ENCODE measurements at places on chromosomes 3 and 15.

- no peak for DNase-seq
These were observed 40.6 kb downstream of the SLC9C1 start for GRCh38 chr3:112253301-112253971.

DNA sequence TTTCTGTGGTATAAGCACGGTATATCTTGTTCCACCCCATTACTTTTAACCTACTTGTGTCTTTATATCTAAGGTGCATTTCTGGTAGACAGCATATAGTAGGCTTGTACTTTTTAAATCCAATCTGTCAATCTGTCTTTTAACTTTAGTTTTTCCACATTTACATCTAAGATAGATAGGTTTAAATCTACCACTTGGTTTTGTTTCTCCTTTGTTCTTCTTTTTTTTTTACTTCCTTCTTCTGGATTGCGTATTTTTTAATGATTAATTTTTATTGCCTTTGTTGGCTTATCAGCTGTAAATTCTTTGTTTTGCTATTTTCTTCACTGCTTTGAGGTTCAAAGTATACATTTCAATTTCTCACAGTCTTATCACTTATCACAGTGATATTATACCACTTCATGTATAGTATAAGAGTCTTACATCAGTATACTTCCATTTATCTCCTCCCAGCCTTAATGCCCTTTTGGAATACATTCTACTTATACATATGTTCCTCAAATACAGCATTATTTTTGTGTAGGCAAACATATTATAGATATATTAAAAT, 31.0 kb downstream of the IQCB1 start:
- DNase-seq, result no peak

DNA sequence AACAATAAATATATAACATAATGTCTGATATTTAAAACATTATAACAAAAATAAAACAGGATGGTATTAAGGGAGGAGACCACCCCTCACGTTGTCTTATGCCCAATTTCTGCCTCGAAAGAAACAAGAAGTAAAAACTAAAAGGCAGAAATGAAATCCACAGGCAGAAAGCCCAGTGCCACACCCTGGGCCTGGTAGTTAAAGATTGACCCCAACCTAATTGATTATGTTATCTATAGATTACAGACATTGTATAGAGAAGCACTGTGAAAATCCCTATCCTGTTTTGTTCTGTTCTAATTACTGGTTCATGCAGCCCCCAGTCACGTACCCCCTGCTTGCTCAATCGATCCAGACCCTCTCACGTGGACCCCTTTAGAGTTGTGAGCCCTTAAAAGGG, 22.3 kb upstream of the ACP3 start:
- DNase-seq, result no peak

DNA sequence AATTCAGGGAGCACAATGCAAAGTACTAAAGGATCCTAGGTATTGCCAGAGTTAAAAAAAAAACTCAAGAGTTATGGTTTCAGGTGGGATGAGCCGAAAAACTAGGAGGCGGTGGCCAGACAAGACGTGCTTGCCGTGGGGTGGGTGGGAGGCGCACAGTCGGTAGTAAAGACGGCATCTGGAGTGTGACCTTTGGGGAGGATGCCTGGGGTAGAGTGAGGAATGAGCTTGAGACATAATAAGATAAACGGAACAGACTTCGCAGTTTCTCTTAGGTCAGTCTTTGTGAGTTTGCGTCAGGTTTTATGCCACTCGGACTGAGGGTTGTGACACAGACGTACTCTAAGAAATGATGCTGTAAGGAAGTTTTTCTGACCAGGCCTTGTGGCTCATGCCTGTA, 139.6 kb downstream of the LRRK1 start:
- DNase-seq, result no peak

DNA sequence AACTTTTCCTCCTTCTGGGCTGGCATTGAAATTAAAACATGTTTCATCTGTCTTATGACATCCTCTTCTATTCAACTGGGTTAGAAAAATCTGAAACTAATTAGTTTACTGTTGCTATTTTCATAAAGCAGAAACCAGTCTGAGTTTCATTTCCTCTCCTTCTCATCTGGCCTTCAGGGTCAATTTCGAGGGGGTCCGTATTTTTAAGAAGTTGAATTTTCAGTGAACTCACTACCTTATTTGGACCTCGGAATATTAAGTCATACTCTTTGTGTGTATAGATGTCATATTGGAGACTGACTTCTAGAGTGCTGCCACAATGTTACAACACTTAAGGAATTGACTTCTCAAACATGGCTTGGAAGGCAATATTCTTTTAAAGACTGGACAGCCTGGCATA, 485.9 kb downstream of the SQOR start:
- DNase-seq, result no peak

DNA sequence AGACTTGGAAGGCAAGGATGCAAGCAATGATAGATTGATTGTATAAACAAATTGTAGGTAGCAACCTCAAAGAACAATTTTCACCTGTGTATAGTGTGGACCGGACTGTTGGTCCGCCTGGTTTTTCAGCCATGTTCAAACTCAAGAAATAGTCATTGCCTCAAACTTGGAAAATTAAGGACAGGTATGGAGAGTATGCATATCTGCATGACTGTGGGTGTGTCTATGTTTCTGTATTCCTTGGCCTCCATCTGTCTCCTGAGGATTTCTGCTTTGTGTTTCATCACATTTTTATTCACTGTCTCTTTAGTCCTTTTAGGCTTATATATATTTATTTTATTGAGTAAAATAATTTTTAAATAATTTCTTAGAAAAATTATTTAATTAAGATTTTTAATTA, 53.9 kb upstream of the RASA2 start:
- no peak for DNase-seq

GRCh38 chr15:39896101-39896500, 24.0 kb downstream of the GPR176 start:
- no peak for DNase-seq

DNA sequence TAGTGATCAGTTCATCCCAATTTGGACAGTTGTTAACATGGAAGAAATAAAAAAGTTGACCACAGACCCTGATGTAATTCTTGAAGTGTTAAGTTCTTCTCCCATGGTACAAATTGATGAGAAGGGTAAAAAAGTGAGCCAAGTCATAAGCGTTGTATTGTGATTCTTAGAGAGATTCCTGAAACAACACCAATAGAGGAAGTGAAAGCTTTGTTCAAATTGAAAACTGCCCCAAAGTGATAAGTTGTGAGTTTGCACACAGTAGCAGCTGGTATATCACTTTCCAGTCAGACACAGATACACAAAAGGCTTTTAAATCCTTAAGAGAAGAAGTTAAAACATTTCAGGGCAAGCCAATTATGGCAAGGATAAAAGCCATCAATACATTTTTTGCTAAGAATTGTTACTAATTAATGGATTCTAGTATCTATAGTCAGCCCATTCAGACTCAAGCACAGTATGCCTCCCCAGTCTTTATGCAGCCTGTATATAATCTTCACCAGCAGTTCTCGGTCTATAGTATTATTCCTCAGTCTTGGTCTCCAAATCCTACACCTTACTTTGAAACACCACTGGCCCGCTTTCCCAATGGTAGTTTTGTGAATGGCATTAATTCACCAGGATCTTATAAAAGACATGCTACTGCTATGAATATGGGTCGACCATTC, 38.2 kb downstream of the CDIN1 start:
- no peak for DNase-seq

DNA sequence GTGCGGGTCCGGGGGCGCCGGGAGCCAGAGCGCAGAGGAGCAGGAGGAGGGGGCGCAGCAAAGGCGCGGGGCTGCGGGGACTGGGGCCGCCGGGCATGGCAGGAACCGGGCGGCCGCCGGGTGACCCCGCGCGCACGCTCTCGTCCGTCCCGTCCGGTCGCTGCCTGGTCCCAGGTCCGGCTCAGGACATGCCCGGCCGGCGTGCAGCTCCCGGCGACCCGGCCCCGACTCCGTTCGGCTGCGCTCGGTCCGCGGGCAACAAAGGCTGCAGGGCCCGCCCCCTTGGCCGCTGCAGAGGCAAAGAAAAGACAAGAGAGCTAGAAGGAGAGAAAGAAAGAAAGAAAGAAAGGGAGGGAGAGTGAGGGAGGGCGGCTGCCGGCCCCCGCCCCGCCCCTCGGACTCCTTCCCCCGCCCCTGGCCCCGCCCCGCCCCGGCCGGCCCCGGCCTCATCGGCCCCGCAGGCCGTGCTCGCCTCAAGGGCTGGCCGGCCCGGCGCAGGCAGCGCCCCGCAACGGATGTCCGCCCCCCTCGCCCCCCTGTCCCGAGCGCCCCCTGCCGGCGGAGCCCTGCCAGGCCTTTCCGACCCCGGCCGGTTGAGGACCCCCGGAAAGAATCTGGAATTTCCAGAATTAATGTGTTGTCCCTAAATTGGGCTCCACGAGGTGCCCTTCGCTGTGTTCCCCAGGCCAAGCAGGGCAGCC, at the start of gene ADAMTS7:
ADAMTS7 (minus strand) TSS at position 341 of the 701 bp plus-strand sequence; CDS start at position 97, 244 bp downstream.
- DNase-seq, result peak; percentile 13

DNA sequence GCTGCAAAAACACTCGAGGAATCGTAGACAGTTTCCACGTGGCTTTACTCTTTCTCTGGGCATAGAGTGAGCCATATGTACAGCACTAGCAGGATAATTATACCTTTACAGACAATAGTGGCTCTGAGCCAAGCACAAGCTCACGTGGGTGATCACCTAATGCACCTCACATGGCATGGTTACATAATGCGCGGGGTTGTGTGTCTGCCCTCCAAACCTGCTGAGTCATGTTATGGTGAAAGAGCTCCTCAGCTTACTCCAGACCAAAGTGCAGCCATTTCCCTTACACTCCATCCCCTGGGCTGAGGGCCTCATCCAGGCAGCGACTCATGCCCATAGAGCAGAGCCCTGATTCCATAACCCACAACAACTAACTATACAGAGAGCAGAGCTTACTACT, 1458.4 kb upstream of the CADM2 start:
- DNase-seq, result no peak

DNA sequence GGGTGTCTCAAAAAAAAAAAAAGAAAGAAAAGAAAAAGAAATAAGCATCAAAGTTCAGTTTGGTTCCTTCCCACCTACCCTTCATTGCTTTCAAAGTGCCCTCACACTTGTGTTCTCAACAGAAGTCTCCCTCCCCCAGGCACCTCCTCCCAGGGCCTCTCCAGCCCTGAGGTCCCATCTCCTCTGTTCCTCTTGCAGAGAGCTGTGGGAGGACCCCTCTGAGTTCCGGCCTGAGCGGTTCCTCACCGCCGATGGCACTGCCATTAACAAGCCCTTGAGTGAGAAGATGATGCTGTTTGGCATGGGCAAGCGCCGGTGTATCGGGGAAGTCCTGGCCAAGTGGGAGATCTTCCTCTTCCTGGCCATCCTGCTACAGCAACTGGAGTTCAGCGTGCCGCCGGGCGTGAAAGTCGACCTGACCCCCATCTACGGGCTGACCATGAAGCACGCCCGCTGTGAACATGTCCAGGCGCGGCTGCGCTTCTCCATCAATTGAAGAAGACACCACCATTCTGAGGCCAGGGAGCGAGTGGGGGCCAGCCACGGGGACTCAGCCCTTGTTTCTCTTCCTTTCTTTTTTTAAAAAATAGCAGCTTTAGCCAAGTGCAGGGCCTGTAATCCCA, 6.1 kb downstream of the CYP1A2 start:
- no peak for DNase-seq

- DNase-seq, result no peak
These were observed 244.6 kb upstream of the CCDC54 start for GRCh38 chr3:107132674-107133073.

DNA sequence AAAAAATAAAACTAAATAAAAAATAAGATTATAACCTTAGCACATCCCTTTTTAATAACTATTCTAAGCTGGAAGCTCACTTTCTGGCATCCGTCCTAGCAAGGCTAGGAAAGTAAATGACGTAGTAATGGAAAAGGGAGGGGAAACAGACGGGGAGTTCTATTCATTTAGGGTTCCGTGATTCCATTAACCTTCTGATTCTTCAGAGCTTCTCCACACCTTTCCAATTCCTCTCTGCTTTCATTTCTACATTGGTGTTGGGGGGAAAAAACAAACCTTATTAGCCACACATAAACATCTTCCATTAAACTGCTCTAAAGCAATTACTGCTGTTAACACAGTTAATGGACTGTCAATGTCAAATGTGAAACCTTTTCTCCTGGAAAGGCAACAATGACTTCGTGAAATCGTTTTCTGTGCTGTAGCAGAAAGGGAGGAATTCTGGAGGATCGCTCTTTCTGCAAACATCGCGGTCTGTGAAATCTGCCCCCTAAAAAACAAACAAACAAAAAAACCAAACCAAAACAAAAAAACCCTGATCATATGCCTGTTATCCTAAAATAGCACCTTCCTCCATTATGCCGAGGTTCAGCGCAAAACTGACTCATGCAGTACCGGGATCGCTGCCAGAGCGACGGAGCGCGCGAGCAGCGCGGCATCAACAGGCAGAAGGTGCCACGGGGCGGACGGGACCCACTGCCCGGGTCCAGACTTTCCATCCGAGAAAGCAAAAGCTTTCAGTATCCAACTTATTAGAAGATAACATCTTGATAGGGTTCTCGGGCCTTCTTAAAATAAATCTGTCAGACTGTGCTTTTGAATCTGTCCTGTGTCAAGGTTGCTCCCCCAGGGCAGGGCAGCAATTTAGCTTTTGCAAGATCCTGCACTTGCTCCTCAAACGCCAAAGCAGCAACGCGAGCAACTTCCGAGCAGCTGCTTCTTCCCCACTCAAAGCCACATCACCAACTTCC, 156.2 kb downstream of the FGF12 start:
- DNase-seq, result no peak

DNA sequence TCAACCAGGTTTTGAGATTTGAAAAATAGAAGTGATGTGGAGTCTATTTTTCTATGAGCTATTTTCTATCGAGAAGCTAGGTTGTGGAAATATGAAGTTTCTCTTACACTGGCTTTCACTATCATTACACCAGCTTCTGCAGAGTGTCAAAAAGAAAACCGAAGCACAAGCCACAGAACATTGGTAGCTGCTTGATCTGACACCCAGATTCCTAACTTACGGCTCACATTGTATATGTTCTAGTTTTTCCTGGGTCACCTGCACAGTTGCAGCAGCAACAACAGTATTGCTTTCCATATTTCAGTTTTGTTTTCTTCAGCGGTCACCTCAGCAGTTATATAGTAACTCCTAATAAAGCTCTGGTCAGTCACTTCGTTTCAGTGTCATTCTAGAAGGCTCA, 790.1 kb downstream of the PLOD2 start:
- DNase-seq, result no peak

DNA sequence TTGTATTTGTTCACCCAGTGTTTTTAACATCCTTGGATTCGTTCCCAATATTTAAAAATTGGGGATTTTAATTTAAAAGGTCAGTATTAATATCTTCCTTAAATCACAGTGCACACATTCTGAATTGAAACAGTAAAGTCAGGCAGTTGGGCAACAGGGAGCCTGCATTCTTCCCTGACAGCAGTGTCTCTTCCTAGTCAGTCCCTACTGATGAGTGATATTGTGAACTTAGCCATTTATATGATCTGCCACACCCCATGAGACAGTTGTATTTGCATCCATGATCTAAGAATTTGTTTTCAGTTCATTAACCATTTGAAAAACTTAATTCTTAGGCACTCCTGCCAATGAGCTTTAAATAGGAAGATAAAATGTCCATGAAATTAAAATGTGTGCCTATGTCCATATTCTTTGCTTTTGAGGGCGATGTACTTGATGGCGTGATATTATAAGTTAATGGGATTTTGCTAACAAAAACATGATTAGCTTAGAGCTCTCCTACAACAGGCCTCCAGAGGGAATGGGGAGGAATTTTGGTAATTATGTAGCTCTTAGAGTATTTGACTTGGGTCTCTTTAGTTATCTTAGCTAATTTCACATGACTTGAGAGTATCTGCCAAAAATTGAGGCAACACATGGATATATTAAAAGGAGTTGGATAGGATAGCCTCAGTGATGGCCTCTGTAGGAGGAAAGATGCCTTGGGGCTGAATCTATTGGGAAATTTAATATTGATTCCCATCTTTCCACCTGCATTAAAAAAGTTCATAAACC, 219.3 kb downstream of the PTPRG start:
- DNase-seq, result no peak

- DNase-seq, result no peak
These were observed 9.8 kb downstream of the RTP1 start for GRCh38 chr3:187207062-187207461.
